Astrocyte (in vitro differentiated cells and primary cell): ENCODE measurements at places on chromosomes 6 and 20.
A peak's percentile ranks its signal among the peaks of the same experiment; 100 is the strongest.

GRCh38 chr6:13375360-13375878, 47.1 kb upstream of the TBC1D7 start:
- no peak for DNase-seq

GRCh38 chr6:43972179-43972912, 154.9 kb downstream of the MRPL14 start:
- no peak for DNase-seq

DNA sequence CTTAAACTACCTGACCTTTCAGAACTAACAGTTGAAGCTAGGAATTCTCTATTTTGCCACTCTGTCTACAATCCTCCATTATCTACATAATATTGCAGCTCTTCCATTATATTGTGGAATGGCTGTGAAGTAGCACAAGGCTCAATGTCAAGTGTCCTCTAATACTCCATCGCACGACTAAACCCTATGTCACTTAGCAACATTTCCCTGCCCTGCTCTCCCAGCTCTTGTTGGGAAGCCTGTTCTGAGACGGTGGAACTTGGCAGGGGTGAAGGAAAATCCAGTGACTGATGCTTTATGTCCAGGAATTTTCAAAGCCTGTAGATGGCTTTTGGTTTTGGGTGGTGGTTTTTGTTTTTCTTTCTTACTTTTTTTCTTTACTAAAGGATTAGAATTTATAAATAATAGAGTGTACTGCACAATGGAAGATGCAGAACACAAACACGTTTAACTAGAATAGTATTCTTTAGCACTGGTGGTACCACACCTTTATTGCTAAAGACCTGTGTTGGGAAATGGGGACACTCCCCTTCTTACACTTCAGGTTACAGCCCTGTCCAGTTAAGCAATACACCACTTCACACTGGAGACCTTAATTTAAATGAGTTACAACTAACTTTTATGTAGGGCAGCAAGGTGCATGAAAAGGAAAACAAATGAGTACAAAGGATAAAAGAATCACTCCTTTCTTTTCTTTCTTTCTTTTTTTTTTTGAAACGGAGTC, 20.7 kb upstream of the AMD1 start:
- DNase-seq: no peak

DNA sequence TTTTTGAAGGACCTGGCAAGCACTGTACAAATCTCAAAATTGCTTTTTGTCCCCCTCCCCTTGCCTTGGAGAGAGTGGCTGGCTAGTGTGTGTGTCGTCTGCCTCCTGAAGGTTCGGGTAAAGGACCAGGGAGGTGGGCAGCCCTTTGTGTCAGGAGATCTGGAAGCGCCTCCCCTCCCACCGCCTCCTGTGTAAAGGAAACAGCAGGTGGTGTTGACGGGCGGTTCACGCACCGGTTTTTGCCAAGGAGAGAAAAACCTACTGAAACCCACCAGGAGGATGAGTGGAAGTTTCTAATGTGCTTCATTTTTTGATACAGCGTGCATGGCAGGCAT, 1.2 kb downstream of the ENTPD6 start:
- no peak for DNase-seq

GRCh38 chr6:26009817-26010216, 47.2 kb downstream of the TRIM38 start:
- DNase-seq: no peak

GRCh38 chr6:132320007-132320406, 81.3 kb downstream of the MOXD1 start:
- peak; percentile 80 for DNase-seq

DNA sequence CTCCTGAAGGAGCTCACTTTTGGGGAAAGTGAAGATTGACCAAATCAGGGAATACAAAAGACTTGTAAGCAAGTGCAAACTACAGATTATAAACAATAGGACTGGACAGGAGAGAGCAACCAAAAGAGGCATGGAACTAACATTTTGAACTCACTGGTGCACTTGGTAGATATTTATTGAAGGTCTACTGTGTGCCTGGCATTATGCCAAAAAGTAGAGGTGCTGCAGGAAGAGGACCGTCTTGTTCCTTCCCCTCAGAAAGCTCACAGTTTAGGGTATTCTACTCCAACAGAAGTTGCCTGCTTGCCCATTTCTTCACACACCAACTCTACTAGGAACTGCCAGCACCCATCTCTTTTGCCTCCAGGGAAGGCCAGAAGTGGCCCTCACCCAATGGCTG, 10.0 kb upstream of the TSHZ2 start:
- DNase-seq: no peak

- no peak for DNase-seq
Measured at GRCh38 chr6:130962966-130963365, 100.1 kb downstream of the EPB41L2 start.

- DNase-seq: no peak
Measured at GRCh38 chr20:62242176-62242575, 3.9 kb downstream of the OSBPL2 start.

DNA sequence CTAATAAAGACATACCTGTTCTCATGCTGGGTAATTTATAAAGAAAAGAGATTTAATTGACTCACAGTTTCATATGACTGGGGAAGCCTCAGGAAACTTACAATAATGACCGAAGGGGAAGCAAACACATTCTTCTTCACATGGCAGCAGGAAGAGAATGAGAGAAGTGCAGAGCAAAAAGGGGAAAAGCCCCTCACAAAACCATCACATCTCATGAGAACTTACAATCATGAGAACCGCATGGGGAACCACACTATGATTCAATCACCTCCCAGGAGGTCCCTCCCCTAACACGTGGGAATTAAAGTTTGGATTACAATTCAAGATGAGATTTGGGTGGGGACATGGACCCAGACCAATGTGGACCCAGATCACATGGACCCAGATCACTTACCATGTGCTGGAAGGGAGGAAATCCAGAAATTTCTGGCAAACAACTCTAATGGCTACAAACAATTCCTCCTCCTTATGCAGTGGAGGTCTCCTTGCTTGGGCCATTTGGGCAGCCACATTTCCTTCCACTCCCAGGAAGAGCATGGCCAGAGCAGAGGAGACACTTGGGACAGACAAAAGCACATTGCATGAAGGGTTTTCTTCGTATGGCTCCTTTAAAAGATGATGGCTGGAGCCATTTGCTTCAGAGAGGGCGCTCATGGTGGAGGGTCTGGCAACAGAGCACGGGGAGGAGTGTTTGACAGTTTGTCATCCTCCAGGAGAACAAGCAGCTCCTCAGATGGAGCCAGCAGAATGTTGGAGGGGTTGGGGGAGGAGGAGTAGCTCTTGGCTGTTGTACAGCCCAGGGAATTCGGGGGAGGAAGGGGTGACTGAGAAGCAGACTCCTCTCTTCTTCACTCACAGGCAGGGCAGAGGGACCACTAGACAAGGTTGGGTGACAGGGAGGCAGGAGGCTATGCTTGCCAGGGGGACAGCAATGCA, 30.4 kb downstream of the SERPINB9 start:
- no peak for DNase-seq

GRCh38 chr6:71114986-71115385, 158.1 kb upstream of the B3GAT2 start:
- no peak for DNase-seq

GRCh38 chr6:6697620-6698019, 109.1 kb downstream of the LY86 start:
- no peak for DNase-seq

GRCh38 chr20:63744574-63745423, 5.2 kb downstream of the SLC2A4RG start:
- no peak for DNase-seq
